ENCODE measurements at places on chromosomes 16 and 17.

- H3K4me1 ChIP-seq = no peaks in the 10 kb centered on the region
- no peak for DNase-seq
- H3K36me3 ChIP-seq = no peaks in the 10 kb centered on the region
- H3K27ac ChIP-seq = no peak overlapping the region
- H3K27me3 ChIP-seq = peaks cover 3% of the 10 kb centered on the region
- no peak overlapping the region for H3K4me3 ChIP-seq
Measured at GRCh38 chr16:49921106-49921505, 65.2 kb upstream of the ZNF423 start.

DNA sequence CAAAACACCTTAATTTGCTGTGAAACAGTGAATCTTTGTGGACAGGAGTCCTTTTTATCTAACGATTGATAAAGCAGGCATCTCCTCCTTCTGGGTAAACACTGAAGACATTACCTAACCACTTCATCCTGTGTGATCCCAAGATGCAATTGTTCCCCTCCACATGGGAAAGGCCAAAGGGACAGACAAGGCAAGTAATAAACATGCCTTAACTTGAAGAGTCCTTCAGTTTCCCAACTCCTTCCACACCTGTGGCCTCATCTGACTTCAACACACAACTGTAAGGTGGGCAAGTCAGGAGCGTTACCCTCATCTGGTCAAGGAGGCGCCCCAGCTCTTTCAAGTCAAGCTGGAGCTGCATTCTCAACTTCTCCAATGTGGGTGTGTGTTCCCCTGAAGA lies 278.6 kb downstream of the ABCC12 start:
- DNase-seq = no peak
- no peaks in the 10 kb centered on the region for H3K4me1 ChIP-seq
- H3K36me3 ChIP-seq = no peaks in the 10 kb centered on the region
- no peak overlapping the region for H3K27ac ChIP-seq
- no peak overlapping the region for H3K4me3 ChIP-seq

GRCh38 chr16:26744430-26744829 lies 322.3 kb upstream of the C16orf82 start:
- H3K27ac ChIP-seq = no peak overlapping the region
- no peaks in the 10 kb centered on the region for H3K36me3 ChIP-seq
- peaks cover 6% of the 10 kb centered on the region for H3K27me3 ChIP-seq
- no peak for DNase-seq
- no peak overlapping the region for H3K4me3 ChIP-seq

GRCh38 chr17:60744355-60744966 lies 66.8 kb downstream of the BCAS3 start:
- no peaks in the 10 kb centered on the region for H3K4me1 ChIP-seq
- no peaks in the 10 kb centered on the region for H3K36me3 ChIP-seq
- DNase-seq = no peak
- H3K27ac ChIP-seq = no peak overlapping the region
- H3K4me3 ChIP-seq = no peak overlapping the region

- peaks cover 8% of the 10 kb centered on the region for H3K4me1 ChIP-seq
- DNase-seq = no peak
- peak overlapping the region; percentile 66 for H3K4me3 ChIP-seq
- peaks cover 17% of the 10 kb centered on the region for H3K27me3 ChIP-seq
- H3K27ac ChIP-seq = no peak overlapping the region
- H3K36me3 ChIP-seq = no peaks in the 10 kb centered on the region
Measured at GRCh38 chr16:30786115-30786935, 680 bp downstream of the ZNF629 start.

DNA sequence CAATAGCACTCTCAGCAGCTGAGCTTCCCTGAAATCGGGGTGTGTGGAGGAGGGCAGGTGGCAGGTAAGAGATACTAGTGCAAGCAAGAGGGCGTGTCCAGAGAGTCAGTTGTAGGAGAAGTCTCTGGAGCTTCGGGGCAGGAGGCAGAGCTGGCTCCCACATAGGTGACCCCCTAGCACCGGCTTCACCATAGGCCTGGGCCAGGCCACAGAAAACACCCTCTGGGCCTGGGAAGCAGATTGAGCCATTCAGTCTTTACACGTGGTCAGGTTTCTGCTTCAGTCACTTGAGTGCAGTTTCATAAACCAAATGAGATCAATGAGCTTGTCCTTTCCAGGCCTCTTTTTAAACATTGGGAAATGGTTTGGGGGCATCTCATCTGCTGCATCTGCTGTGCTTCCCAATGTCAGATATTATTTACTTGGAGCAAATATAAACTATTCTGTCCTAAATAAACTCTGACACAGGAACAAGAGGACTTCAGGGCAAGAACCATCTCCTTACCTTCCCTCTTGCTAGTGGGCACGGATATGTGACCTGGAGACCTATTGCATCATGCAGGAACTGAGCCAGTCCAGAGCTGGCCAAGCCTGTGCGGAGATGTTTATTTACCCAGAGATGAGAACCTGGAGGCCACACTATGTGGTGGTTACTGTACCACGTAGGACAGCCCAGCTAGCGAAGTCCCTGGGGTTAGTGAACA lies 16.1 kb downstream of the CCR7 start:
- H3K27me3 ChIP-seq = no peaks in the 10 kb centered on the region
- H3K36me3 ChIP-seq = peaks cover 26% of the 10 kb centered on the region
- H3K4me3 ChIP-seq = peak overlapping the region; percentile 53
- DNase-seq = peak; percentile 36
- H3K27ac ChIP-seq = peak overlapping the region; percentile 83

DNA sequence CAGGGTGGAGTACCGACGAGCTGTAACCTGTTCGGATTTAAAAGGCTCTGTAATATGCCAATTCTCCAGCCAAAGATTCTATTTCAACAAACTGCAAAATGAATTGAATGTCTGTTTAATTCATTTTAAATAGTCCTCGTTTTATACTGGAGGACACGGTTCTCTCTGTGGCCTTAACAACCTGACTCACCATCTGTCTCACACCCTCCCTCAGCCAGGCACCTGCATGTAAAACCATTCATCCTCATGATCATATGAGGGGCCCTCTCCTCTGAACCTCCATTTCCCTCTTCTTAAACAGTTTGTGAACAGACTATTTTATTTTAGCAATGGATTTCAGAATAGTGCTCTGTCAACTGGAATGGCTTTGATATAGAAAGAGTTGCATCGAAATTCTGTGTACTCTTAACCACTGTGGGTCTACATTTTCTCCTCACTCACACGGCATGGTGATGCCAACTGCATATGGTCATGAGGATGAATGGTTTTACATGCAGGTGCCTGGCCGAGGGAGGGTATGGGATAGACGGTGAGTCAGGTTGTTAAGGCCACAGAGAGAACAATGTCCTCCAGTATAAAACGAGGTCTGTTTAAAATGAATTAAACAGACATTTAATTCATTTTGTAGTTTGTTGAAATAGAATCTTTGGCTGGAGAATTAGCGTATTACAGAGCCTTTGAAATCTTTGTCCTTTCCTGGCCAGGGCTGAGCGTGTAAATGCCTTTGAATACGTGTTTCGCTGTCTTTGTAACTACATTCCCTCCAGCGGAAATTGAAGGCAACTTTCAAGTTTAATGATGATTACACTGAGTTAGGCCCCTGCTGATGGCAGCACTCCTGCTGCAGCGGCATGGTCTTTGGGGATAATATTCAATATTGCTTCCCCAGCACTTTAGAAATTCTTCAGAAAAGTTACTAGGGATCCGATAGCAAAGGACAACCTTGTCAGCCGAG lies 329.6 kb downstream of the SNX29 start:
- H3K4me3 ChIP-seq = no peak overlapping the region
- H3K36me3 ChIP-seq = no peaks in the 10 kb centered on the region
- H3K27me3 ChIP-seq = no peaks in the 10 kb centered on the region
- no peak overlapping the region for H3K27ac ChIP-seq

DNA sequence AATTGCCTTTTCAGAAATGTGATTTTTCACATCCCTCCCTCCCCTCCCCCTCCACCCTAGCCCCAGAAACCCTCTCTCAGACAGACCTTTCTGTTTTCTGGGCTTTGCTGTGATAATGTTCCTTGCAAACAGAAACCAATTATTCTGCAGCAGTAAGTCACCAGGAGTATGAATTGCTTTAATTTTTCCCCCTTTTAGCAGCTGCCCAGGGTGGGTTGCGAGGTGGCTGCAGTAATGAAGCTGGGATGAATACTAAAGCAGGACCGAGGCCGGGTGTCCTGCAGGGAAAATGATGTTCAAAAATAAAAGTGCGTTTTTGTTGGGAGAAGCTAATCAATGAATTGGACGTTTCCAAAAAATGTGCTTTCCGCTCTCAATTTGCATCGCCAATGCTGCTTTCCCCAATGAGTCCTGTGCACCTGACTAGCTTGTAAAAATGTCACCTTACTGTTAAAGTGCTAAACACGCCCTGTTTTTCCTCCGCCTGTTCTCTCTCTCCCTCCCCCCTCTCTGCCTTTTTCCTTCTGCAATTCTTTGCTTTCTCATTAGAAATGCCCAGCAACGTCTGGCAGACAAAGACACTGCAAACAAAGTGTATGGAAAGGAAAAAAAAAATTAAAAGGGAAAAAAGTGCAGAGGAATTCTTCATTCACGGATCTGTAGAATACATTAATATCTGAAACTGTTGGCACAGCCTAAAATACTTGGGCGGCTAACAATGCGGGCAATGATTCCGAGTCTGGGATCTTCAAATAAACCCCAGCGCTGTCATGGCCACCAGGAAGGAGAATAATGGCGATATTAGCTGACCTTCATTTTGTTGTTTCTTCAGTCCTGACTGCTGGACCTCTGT lies 244.1 kb downstream of the STX8 start:
- no peaks in the 10 kb centered on the region for H3K27me3 ChIP-seq
- H3K4me3 ChIP-seq = no peak overlapping the region
- DNase-seq = no peak
- H3K4me1 ChIP-seq = no peaks in the 10 kb centered on the region

DNA sequence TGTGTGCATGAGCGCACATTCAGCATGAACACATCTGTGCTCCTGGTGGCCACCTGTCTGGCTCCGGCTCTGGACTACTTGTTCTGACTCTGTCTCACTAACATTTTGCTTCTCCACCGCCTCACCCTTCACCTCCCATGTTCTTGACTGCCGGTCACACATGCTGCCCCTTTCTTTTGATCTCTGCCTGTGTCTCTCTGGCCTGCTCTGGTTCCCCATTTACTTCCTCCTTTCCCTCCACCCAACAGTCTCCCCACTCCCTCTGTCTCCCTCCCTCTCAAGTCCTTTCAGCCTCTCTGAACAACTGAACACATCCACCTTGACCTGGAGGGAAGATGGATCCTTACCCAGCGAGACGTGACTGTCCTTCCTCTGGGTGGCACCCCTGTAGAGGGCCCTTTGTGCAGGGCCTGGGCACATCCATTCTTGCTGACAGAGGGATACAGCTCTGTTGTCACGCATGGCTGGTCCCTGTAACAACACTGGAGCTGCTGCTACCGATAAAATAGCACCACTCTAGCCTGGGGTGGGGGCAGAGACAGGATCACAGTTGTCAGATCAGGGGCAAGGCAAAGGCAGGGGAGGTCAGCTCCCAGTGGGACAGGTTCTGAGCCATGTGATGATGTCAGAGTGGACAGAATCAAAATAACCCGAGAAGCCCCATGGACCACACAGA lies 11.0 kb downstream of the ZSCAN32 start:
- H3K36me3 ChIP-seq = peaks cover 87% of the 10 kb centered on the region
- H3K27ac ChIP-seq = no peak overlapping the region
- H3K4me3 ChIP-seq = no peak overlapping the region
- H3K4me1 ChIP-seq = peaks cover under 1% of the 10 kb centered on the region
- DNase-seq = no peak

DNA sequence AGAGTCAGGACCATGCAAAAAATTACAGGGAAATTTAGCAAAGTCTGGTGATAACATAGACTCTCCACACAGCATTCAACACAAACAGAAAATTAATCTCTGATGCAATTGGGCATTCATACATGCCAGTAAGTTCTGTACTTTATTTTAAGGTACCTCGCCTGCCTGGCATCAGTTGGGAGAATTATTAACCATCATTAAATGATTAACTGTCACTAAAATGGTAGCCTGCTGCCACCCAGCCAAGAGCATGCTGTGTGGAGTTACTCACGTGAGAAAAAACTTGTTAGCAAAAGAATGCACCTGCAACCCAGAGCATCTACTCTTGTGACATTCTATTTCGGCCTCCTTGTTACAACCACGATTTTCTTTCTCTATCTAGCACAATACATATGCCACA lies 117.2 kb downstream of the GRIN2A start:
- no peaks in the 10 kb centered on the region for H3K36me3 ChIP-seq
- no peaks in the 10 kb centered on the region for H3K4me1 ChIP-seq
- no peak overlapping the region for H3K27ac ChIP-seq
- DNase-seq = no peak

DNA sequence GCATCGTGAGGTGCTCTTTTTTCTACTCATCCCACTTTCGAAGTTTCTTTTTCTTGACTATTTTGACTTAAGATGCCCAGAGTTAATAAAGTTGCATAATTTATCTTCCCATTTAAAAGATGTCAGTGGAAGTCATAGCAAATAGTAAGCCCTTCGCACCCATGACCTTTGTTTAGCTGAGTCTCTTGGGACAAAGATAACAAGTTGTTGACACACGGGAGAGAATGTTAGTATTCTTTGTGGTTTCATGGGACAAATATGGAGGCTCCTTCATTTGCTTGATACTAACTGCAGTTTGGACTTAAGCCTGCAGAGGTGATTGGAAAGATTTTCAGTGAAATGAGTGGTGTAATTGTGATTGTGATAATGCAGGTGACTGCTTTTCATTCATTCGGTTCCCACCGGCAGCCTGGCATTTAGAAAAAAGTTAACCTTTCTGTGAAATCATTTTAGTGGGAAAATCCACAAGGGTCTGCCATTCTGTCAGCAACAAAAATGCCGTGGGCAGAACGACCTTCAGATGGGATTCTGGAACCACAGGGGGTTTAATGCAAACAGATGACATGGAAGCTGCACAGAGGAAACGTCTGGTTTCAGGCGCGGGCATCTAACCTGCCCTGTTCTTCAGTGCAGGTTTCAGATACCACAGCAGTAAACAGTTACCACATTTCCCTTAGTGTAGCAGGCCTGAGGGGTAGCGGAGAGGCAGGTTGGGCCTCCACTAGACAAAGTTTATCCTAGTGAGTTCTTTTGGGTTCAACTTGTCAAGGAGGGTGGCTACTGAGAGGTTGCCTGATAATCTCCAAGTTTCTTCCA lies 123.0 kb downstream of the RPTOR start:
- H3K36me3 ChIP-seq = peaks cover 25% of the 10 kb centered on the region
- H3K27me3 ChIP-seq = no peaks in the 10 kb centered on the region
- peaks cover 64% of the 10 kb centered on the region for H3K4me1 ChIP-seq
- H3K27ac ChIP-seq = peak overlapping the region; percentile 87
- no peak for DNase-seq

DNA sequence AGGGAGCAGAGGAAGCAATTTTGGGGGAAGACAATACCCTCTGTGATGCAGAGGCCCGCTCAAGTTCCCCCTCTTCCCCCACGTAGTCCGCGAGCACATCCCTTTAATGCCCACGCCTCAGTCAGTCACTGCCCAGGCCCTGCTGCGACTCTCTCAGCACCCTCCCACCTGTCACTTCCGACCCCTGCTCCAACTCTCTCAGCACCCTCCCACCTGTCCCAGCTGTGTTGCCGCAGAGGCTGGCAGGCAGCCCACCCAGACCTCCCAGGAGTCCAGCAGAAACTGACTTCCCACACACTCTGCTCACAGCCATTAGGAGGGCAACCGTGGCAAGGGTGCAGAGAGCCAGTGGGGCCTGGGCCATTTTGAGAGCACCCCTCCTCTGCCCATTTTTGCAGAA lies 92.7 kb downstream of the WSCD1 start:
- no peaks in the 10 kb centered on the region for H3K27me3 ChIP-seq
- no peaks in the 10 kb centered on the region for H3K36me3 ChIP-seq
- no peaks in the 10 kb centered on the region for H3K4me1 ChIP-seq
- H3K27ac ChIP-seq = no peak overlapping the region

GRCh38 chr17:31067691-31068184 lies 27.0 kb upstream of the NF1 start:
- no peak for DNase-seq
- peaks cover 11% of the 10 kb centered on the region for H3K27me3 ChIP-seq
- H3K36me3 ChIP-seq = no peaks in the 10 kb centered on the region
- no peak overlapping the region for H3K4me3 ChIP-seq
